ENCODE measurements at places on chromosomes 5 and 9.

GRCh38 chr5:172830275-172830799 lies 3.7 kb upstream of the ERGIC1 start:
- DNase-seq: no peak

DNA sequence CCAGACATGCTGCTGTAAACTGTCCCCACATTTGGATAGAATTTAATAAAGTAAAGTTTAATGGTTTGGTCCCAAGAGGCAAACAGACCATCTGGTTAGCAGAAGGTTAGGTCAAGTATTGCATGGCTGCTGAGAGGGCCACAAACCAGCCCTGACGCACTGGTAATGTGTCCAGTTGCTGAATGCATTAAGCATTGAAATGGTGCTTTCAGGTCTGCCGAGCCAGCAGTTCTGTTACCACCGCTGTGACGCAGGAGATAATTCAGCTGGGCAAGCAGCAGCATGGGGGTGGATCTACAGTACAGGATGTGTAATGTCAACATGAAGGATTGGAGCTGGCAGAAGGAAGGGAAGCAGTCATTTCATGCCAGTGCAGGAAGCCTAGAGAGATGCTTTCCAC lies 16.0 kb downstream of the ZNF462 start:
- no peak for DNase-seq

- no peak for DNase-seq
Observed at GRCh38 chr9:109101202-109101595, 18.5 kb downstream of the TMEM245 start.

DNA sequence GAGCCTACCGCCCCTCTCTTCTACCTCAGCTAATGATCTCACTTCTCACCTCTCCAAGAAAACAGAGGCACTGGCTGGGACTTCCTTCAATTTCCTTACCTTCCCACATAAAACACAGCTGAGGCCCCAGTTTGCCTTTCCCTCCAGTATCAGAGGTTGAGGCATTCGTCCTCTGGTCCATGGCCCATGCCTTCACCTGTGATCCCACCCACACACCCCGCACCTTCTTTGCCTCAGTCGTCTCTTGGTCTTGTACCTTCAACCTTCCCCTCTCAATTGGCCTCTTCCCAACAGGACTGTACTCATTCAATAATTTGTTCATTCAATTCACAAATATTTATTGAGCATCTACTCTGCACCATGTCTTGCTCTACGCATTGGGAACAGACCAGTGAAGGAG lies 11.0 kb upstream of the NSD1 start:
- no peak for DNase-seq

GRCh38 chr5:91311697-91312501 lies 71.2 kb downstream of the ARRDC3 start:
- no peak for DNase-seq

GRCh38 chr9:25513509-25514033 lies 164.7 kb downstream of the TUSC1 start:
- DNase-seq: no peak

DNA sequence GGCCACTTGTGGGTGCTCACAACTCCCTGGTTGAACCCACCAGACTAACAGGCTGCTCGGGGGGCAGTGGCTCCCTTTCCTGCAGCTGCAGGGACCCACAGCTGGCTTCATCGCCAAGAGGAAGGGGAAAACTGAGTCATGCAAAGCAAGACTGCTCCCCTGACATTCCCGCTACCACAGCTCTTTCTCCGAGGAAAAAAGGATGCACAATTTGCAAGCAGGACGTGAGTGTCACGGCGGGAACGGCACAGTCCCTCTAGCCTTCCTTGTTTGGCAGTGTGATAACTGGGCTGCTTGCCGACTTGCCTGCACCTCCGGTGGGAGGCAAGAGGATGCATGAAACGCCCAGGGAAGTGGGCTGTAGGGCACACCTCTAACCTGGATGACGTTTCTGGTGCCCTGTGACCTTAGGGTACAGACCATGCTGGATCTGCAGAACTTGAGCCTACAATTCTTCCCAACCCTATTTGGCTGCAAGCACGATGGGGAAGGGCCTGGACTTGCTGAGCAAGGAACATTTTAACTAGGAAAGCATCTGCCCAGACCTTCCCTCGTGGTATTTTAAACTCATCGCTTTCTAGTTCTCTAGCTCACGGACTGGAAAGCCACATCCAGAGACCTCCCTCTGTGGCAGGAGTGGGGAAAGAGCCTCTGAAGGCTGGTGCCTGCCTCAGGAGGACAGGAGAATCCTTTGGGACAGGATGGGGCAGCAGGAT lies 7.8 kb downstream of the SH3PXD2B start:
- no peak for DNase-seq

DNA sequence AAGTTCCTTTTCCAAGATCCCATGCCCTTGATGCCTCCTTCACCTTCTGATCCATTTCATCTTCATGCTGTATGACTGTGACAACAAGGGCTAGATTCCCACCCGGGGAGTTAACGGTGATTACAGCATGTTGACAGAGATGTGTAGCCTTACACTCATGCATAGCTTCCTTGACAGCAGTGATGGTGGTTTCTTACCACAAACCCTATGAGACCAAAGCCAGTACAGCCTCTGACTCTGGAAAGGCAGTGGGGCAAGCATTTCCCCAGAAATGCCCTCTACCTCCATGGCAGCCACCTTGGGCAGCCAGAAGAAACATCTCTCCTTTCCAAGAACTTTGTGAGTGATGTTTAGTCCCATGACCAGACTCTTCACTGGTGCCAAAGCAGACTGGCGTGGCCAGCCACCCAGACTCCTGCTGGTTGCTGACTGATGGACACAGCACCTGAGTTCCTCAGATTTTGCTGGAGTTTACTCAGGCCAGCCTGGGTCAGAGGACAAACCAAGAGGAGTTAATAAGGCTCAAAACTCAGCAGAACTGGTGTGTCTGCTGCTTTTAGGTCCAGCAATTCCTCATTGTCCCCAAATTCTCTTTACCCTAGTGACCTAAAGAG lies 199.7 kb upstream of the SLC27A6 start:
- no peak for DNase-seq

GRCh38 chr9:17876687-17877086 lies 297.8 kb downstream of the SH3GL2 start:
- DNase-seq: no peak

DNA sequence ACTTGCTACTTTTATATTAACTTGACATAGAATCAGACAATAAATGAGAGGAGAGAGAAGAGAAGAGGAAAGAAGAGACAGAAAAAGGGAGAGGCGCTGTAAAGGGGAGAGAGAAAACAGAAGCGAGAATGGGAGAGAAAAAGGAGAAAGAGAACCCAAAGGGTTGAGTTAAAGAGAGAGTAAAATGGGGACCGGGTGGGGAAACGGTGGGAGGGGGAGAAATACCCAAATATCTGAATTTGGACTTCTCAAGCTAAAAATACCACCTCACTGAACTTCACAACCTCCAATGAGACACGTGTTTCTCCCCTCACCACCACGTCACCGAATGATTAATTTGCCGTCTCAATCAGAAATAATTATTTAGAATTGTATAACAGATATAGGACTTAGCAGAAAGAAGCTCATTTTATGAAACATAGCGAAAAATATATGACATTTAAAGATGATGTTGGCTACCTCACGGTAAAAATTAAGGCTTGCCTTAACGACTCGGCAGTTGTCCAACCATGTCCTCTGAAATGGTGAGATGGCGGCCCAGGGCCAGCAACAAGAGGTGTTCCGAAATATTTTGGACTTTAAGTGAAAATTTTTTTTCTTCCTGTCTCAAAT lies 204.1 kb downstream of the MEF2C start:
- DNase-seq: no peak

- no peak for DNase-seq
Observed at GRCh38 chr5:33641744-33642505, 201.2 kb downstream of the TARS1 start.

GRCh38 chr9:18806232-18807080 lies 226.6 kb downstream of the SAXO1 start:
- no peak for DNase-seq

- DNase-seq: no peak
Observed at GRCh38 chr5:128477944-128478343, 60.1 kb downstream of the FBN2 start.

- DNase-seq: no peak
Observed at GRCh38 chr5:151739395-151739794, 19.0 kb downstream of the ATOX1 start.

DNA sequence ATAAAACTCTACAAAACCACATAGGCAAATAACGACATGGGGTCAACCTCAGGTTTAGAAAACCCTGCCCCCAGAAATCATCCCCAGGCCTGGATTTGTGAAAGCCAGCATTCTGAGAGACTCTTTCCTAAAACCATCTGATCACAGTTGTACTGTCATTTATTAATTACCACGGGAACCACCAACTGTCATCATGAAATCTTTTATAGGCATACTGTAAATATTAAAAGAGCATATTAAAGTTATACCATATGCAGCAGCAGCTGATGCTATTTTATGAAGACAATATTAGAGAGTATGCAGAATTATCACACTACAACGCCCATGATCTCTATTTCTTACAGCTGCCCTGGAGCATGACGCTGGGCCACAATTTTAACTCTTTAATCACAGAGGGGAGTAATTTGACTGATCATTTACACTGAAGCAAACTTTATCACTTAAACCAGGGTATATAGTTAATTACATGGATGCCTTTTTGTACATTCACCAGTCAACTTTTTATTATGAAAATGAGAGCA lies 9.0 kb upstream of the ZDHHC21 start:
- DNase-seq: no peak

- no peak for DNase-seq
Observed at GRCh38 chr9:2336055-2336454, 285.5 kb upstream of the VLDLR start.

GRCh38 chr5:64939772-64940510 lies 171.2 kb downstream of the CWC27 start:
- no peak for DNase-seq

DNA sequence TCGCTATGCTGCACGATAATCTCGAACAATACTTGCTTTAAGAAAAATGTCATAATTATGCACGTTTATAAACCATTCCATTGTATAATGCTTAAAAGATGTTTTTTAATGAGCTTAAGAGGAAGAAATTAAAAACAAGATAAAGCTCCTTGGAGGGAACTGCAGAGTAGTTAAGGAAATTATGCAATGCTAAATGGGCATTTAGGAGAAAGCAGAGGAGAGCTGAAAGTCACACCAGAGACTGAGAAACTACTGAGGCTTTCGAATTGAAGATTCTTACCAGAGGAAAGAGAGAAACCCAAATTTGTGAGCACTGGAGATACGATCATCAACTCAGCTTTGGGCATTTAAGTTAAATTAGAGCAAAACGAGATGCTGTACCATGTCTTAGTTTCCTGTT lies 119.4 kb downstream of the CDH10 start:
- DNase-seq: no peak

- DNase-seq: no peak
Observed at GRCh38 chr5:78795757-78796156, 147.2 kb upstream of the LHFPL2 start.

DNA sequence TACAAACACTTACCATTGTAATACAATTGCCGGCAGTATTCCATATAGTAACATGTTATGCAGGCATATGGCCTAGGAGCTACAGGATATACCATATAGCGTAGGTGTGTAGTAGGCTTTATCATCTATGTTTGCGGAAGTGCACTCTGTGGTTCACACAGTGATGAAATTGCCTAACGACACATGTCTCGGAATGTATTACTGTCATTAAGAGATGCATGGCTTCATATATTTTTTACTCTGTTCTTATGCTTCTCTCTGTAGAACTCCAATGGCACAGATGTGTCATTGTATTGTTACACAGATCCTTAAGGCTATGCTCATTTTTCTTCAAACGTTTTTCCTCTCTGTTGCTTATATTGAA lies 19.2 kb upstream of the ANKRD18A start:
- DNase-seq: no peak

GRCh38 chr9:127825319-127826051 lies 22.8 kb downstream of the FPGS start:
- DNase-seq: no peak

- DNase-seq: no peak
Observed at GRCh38 chr9:124456341-124457078, 6.3 kb downstream of the ADGRD2 start.

DNA sequence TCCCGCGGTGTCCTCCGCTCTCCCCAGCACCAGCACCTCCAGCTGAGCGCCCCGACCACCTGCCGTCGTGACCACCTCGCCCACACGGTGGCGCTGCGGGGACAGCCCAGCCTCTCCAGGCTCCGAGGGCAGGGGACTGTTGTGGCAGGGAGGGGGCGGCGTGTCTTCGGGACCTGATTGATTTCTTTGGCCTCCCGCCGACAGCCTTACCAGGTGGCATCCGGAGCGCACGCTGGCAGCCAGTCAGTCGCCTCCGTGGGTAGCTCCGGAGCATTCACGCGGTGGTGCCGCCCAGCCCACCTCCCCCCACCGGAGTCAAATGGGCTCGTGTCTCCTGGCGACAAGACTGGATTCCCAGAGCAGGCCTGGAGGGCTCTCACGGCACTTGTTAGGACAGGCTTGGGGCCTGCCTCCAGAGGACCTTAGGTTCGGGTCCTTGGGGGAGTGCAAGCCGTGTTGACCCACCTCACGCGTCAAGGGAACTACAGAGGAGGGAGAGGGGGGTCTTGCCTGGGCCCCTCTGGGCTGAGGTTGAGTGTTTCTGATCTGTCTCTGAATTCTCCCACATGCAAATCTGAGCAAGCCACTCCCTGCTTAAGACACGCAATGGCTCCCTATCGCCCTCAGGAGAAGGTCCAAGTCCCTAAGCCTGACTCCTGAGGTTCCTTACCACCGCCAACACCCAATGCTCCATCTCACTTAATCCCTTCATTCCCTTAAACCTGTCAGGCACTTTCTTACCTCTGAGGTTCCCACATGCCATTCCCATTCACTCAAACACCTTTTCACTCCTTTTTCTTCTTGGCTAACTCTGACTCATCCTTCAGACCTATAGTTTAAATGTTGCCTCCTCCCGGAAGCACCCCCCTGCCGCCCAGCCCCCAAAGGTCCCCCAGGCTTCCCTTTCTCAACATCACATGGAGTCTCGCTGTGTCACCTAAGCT lies 51.2 kb upstream of the GGTA1 start:
- peak; percentile 22 for DNase-seq

- no peak for DNase-seq
Observed at GRCh38 chr5:127060470-127060985, 12.8 kb downstream of the C5orf63 start.

DNA sequence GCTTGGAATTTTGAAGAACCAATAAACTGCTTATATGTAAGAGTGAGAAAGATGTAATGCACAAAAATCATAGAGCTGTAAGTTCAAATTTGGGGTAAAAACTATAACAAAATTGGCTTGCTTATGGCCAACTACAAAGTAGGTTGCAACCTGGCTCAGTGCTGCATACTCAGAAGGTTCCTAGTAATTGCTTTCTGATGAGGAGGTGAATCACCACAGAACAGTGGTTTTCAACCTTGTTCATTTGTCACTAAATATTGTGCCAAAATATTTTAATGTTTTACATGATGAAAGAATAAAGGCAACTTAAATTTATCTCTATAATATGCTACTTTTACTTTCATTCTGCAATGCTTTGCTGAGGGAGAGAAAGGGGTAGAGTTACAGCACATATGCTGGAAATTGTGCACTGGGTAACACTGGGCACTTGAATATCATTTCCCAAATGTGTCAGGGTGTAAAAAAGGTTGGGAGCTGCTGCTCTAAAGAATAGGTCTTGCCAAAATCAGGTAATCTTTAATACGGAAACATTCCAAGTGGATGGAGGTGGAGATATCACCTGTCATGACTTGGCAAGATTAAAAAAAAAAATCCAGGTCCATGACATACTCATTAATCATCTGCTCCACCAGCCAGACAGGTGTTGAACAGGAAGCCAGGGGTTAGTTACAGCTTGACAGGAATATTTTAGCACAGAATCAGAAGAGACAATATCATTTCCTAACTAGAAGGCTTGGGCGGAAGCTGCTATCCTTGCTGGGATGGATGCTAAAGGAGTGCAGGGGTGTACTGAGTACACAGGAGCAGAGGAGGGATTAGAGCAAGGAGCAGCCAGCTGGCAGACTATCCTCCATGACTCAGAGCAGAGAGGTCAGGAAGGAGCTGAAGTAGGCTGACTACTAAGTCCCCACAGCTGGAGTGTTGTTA lies 34.6 kb upstream of the CCL21 start:
- DNase-seq: no peak

Data from stimulated activated CD4-positive, alpha-beta T cell treated with anti-CD3 and anti-CD28 coated beads, Interleukin-1b, Interleukin-23, amount 100 ng/mL, for 1 hour (primary cell).